ENCODE measurements at places on chromosomes 11 and 22.

GRCh38 chr22:48974443-48975315, 853.0 kb downstream of the BRD1 start:
- no peak for DNase-seq

DNA sequence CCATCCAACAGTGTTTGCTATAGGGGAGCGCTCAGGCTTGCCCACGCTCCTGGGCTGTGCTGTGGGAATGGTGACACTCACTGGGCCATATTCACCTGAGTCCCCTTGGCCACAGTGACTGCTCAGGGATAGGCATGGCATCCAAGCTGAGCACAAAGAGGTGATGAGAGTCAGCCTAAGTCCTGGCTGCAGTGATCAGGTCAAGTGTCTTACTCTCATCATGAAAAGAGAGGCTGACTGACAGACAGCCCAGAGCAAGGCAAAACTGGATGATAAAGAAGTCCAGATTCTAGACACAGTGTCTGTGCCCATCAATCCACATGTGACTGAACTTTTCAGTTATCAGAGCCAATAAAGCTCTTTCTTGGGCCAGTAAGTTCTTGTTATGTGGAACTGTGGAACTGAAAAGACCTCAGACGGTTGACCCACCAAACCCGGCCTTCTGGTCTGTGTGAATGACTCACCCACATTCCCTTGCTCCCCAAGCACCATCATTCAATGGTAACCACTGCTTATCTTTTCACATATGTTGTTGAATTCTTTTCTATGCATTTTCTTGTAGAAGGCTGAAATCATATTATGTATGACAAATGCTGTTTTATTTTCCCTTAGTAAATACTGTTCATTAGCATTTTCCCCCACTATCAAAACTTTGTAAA, 43.2 kb upstream of the YPEL1 start:
- DNase-seq: peak; percentile 78

DNA sequence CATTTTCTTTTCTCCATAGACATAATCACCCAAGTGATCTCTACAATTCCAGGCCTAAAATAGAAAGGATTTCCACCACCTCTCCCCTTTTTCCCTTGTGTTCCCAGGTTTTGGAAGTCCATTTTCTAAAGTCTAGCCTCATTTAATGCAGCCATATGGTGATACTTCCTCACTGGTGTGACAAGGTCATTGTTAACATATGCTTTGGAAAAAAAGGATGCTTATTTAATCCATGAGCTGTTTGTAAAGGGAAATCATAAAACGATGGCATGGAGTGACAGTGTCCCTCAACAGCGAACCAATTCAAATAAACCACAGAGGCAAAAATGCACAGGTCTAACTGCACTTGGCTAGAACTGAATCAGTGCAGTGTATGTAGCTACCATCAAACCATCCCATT, 26.6 kb downstream of the GRIA4 start:
- no peak for DNase-seq

GRCh38 chr11:30342736-30343166, 19.8 kb downstream of the ARL14EP start:
- DNase-seq: no peak

- peak; percentile 8 for DNase-seq
Measured at GRCh38 chr11:3341298-3341697, 37.6 kb downstream of the ZNF195 start.

GRCh38 chr11:63592975-63593395, 21.2 kb downstream of the PLAAT3 start:
- DNase-seq: no peak
